T-helper 17 cell (primary cell): ENCODE measurements at places on chromosomes 2 and 18.
A peak's percentile ranks its signal among the peaks of the same experiment; 100 is the strongest.

DNA sequence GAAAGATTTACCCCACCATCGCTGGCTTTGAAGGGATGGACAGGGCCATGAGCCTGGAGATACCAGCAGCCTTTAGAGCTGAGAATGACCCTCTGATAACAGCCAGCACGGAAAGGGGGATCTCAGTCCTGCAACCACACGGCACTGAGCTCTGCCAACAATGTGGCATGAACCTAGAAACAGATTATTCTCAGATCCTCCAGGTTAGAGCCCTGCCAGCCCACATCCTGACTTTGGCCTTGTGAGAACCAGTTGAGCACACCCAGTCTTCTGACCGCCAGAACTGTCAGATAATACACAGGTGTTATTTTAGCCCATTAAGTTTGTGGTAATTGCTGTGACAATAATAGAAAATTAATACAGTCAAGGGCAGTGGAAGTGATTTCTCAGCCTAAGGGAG lies 9.4 kb upstream of the GNLY start:
- no peak for DNase-seq

GRCh38 chr2:190649035-190649797 lies at the start of gene NAB1:
NAB1 (plus strand) TSS chr2:190649083; CDS start chr2:190659177, 10,094 bp downstream.
- peak; percentile 55 for DNase-seq

DNA sequence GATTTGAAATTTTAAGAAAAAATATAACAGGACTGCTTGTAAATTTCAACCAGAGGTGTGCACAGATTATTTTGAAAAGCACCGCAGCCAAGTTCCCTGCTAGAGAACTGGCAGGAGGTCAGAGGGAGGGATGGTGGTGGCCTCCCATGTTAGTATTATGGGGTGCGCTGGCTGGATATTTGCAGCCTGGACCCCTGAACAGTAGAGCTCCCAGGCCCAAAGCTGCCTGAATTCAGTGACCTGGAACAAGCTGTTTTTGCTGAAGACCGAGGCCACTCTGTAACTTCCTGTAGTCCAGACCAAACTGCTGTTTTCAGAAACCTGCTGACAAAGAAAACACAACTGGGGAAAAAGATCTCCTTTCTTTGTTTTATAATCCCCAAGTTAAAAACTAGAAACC lies 314.3 kb downstream of the TNS1 start:
- DNase-seq: no peak

DNA sequence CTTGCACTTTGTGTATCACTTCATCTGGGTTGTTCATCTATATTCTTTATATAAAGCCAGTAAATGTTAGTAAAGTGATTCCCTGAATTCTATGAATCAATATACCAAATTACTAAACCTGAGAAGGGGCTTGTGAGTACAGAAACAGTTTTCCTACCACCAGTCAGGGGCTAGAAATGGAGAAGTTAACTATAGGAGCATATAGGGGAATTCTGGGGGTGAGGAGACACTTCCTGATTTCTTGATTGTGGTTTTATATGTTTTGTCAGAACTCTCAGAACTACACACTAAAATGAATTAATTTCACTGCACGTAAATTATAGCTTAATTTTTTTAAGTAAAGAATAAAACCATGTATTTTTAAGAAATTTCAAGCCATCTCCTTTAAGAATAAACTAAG lies 93.7 kb downstream of the SESTD1 start:
- no peak for DNase-seq

DNA sequence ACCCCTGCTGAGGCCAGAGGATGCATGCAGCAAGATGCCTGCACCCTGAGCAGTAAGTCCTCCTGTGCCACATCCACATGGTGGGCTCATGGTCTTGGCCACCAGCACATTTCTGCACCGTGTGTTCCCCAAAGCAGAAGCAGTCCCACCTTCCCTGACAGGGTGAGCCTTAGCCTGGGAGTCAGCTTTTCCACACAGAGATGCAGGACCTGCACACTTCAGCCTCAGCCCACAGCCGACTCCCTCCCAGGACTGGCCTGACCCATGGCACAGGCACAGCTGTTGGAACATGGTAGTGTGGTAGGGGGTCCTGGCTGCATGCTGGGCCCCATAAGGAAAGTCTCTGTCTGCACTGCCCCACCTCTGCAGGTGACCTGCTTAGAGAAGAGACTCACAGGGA lies 5.0 kb downstream of the SNED1 start:
- DNase-seq: no peak

- no peak for DNase-seq
Measured at GRCh38 chr2:28594000-28594331, 98.1 kb downstream of the PLB1 start.

- DNase-seq: no peak
Measured at GRCh38 chr2:205835923-205836322, 153.6 kb downstream of the NRP2 start.

- DNase-seq: no peak
Measured at GRCh38 chr2:62208074-62208757, 12.3 kb downstream of the B3GNT2 start.

GRCh38 chr18:1273469-1273868 lies 368.8 kb downstream of the ADCYAP1 start:
- no peak for DNase-seq

DNA sequence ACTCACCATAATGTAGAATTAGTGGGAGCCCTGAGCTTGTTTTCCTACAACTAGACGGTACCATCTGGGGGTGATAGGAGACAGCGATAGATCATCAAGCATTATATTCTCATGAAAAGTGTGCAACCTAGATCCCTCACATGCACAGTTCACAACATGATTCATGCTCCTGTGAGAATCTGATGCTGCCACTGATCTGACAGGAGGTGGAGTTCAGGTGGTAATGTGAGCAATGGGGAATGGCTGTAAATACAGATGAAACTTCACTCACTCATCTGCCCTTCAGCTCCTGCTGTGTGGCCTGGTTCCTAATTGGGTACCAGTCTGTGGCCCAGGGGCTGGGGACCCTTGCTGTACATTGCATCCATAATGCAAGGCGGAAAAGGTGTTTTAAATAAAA lies 60.7 kb downstream of the USP34 start:
- no peak for DNase-seq

DNA sequence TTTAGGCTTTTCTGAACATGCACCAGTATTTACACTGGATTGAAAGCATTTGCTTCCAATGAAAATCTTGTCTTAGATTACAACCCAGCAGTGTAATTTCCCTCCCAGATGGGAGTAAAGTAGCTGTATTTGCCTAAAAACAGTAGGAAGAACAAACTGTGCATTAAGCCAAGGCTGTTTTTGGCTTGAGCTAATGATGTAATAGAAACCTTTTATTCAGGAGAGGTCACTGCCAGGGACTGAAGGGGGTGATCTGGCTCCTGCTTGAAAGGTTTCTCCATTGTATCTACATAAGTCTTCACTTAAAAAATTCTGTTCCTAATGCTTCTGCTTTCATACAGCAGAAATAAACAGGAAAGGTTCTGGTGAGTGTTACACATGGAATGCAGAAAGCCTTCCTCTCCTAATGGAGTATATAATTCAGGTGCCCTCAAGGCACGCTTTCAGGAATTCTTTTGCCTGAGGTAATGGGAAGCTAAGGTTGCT lies 74.4 kb downstream of the MEIS1 start:
- no peak for DNase-seq
